ENCODE measurements at places on chromosomes 11 and 22. TPM values are rescaled to one million over a fixed set of nuclear protein-coding genes. Genes with fewer than 3 reads are reported as not detected.
A peak's percentile ranks its signal among the peaks of the same experiment; 100 is the strongest.

The ZBTB16 gene
- 0.36 TPM for total RNA-seq

The OTUB1 gene
- total RNA-seq = 77.9 TPM

- no peak for DNase-seq
- H3K4me3 ChIP-seq = no peak overlapping the region
- no peak overlapping the region for H3K27ac ChIP-seq
- no peaks in the 10 kb centered on the region for H3K27me3 ChIP-seq
- no peaks in the 10 kb centered on the region for H3K4me1 ChIP-seq
Observed at GRCh38 chr11:59997800-59998199, 19.2 kb upstream of the OOSP4B start.

GRCh38 chr11:61168800-61169199, 7.6 kb upstream of the VPS37C start:
- H3K27ac ChIP-seq = no peak overlapping the region

GRCh38 chr11:33842236-33842915, 49.5 kb downstream of the LMO2 start:
- no peak overlapping the region for H3K4me3 ChIP-seq
- peaks cover 22% of the 10 kb centered on the region for H3K27me3 ChIP-seq
- no peaks in the 10 kb centered on the region for H3K36me3 ChIP-seq

- H3K36me3 ChIP-seq = peaks cover 7% of the 10 kb centered on the region
- H3K27me3 ChIP-seq = peaks cover 12% of the 10 kb centered on the region
- peaks cover 6% of the 10 kb centered on the region for H3K4me1 ChIP-seq
- DNase-seq = no peak
- peak overlapping the region; percentile 93 for H3K4me3 ChIP-seq
- peak overlapping the region; percentile 81 for H3K27ac ChIP-seq
Observed at GRCh38 chr11:45917286-45917622, 423 bp downstream of the PEX16 start.

GRCh38 chr22:33180356-33180755, 122.2 kb upstream of the SYN3 start:
- no peaks in the 10 kb centered on the region for H3K36me3 ChIP-seq
- no peaks in the 10 kb centered on the region for H3K4me1 ChIP-seq
- no peaks in the 10 kb centered on the region for H3K27me3 ChIP-seq
- no peak overlapping the region for H3K27ac ChIP-seq
- no peak for DNase-seq

GRCh38 chr22:22207845-22208564, 36.6 kb upstream of the VPREB1 start:
- H3K27me3 ChIP-seq = peaks cover 13% of the 10 kb centered on the region
- H3K4me1 ChIP-seq = peaks cover 15% of the 10 kb centered on the region
- H3K4me3 ChIP-seq = no peak overlapping the region
- peak; percentile 32 for DNase-seq

- no peak overlapping the region for H3K27ac ChIP-seq
- no peaks in the 10 kb centered on the region for H3K36me3 ChIP-seq
- H3K4me3 ChIP-seq = no peak overlapping the region
- no peaks in the 10 kb centered on the region for H3K27me3 ChIP-seq
- no peaks in the 10 kb centered on the region for H3K4me1 ChIP-seq
- DNase-seq = no peak
Observed at GRCh38 chr11:40094954-40095353, 1364.5 kb downstream of the LRRC4C start.

DNA sequence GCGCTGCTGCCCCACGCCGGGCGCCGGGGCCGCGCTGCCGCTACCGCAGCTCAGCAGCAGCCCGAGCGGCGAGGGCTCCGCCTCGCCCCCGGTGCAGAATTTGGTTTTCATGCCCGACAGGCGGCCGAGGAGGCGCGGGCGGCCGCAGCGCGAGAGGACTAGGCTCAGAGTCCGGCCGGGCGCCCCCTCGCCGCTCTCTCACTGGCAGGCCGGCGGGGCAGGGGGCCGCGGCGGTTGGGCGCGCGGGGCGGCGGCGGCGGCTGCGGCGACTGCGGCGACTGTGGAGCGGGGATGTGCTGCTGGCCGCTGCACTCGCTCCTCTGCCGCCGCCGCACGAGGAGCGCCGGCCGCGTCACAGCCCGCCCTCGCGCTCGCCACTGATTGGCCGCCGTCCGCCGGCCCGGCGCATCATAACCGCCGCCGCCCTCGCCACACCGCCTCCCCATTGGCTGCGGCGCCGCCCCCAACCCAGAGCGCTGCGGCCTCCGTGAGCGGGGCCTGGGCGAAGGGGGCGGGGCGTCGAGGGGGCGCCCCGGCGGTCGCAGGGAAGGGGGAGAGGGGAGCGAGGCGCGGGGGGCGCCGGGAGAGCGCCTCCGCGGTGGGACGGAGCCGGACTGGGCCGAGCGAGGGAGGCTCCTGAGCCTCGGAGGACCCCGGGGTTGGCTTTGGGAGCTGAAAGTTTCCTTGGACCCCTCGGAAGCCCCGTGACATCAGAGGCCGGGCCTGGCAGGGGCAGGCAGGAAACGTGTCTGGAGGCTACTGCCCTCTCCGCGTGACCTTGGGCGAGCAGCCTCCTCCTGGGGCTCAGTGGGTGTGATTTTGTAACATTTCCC, at the start of gene CHKA:
Gene CHKA, minus strand, starts transcription at position 322 of the 833 bp plus-strand sequence. Its CDS starts 211 bp downstream, at position 111.
- peak within 1 kb of the TSS; percentile 84 for H3K4me3 ChIP-seq
- H3K27me3 ChIP-seq = no peaks in the 10 kb centered on the region
- peak; percentile 68 for DNase-seq
- peak within 1 kb of the TSS; percentile 83 for H3K27ac ChIP-seq

GRCh38 chr22:39706376-39707140, 136.0 kb downstream of the CACNA1I start:
- peak; percentile 10 for DNase-seq
- H3K36me3 ChIP-seq = no peaks in the 10 kb centered on the region
- no peak overlapping the region for H3K27ac ChIP-seq
- no peak overlapping the region for H3K4me3 ChIP-seq
- H3K4me1 ChIP-seq = no peaks in the 10 kb centered on the region
- peaks cover 17% of the 10 kb centered on the region for H3K27me3 ChIP-seq

GRCh38 chr22:37443086-37443485, 15.8 kb upstream of the ELFN2 start:
- no peaks in the 10 kb centered on the region for H3K4me1 ChIP-seq
- no peaks in the 10 kb centered on the region for H3K36me3 ChIP-seq
- H3K27me3 ChIP-seq = no peaks in the 10 kb centered on the region
- DNase-seq = no peak
- H3K4me3 ChIP-seq = no peak overlapping the region
- no peak overlapping the region for H3K27ac ChIP-seq

DNA sequence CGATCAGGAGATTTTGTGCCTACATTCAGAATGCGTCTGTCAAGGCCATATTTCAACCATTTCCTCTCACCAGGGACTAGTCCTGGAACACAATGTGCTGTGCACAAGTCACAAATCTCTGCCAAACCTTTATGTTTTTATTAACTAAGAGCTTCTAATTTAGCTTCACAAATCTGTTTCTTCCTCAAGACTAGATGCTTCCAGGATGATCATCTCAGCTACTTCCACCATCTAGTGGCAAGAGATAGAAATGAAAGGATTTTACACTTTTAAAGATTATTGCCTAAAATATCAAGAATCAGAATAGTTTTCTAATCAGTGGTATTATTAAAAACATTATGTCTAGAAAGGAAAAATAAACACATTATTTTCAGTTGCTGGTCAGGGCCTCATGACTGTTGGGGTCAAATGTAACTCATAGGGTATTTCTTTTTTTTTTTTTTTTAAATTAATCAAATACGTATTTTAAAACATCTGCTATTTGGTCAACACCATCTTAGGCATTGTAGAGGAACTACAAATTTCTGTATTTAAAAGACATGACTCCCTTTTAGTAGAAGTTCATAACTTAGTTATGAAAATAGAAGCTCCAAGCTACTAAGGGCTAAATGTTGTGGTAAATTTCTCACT, 1102.6 kb downstream of the DLG2 start:
- DNase-seq = peak; percentile 23
- no peaks in the 10 kb centered on the region for H3K4me1 ChIP-seq
- no peaks in the 10 kb centered on the region for H3K36me3 ChIP-seq
- no peak overlapping the region for H3K4me3 ChIP-seq

DNA sequence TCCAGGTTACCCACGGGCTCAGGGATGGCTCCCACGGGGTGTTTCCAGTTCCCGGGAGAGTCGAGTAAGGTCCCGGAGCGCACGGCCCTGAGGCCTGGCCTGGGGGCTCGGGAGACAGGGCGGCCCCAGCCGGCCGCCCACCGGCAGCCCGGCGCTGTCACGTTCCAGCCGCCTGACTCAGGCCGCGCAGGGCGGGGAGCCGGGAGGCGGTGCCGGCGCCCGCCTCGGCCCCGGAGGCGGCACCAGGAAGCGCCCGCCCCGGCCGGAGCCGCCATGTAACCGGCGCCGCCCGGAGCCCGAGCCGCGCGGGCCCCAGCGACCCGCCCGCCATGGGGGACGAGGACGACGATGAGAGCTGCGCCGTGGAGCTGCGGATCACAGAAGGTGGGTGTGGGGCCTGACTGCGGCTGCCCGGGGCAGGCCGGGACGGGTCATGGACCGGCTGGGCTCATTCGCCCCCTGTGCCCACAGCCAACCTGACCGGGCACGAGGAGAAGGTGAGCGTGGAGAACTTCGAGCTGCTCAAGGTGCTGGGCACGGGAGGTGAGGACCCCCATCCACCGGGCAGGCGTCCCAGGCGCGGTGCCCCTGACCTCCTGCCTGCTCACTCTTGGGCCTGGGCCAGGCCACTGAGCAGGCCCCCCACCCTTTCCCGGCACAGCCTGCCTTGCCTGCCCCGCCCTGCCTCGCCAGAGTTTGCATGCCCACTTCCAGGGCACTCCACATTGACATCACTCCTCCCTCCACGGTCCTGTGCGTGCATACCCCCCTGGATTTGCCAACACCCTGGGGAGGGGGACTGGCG, at the start of gene RPS6KA4:
Gene RPS6KA4, plus strand, starts transcription at position 256 of the 805 bp plus-strand sequence. Its CDS starts 74 bp downstream, at position 330.
- H3K4me1 ChIP-seq = peaks cover 35% of the 10 kb centered on the region
- peak within 1 kb of the TSS; percentile 76 for H3K27ac ChIP-seq
- H3K27me3 ChIP-seq = no peaks in the 10 kb centered on the region
- DNase-seq = peak; percentile 36

- H3K27ac ChIP-seq = no peak overlapping the region
- no peaks in the 10 kb centered on the region for H3K36me3 ChIP-seq
- no peaks in the 10 kb centered on the region for H3K4me1 ChIP-seq
- H3K27me3 ChIP-seq = no peaks in the 10 kb centered on the region
- H3K4me3 ChIP-seq = no peak overlapping the region
Observed at GRCh38 chr11:16554361-16554760, 184.1 kb upstream of the C11orf58 start.

GRCh38 chr11:99069856-99070444, 49.2 kb downstream of the CNTN5 start:
- no peaks in the 10 kb centered on the region for H3K36me3 ChIP-seq
- no peak overlapping the region for H3K27ac ChIP-seq
- H3K27me3 ChIP-seq = no peaks in the 10 kb centered on the region
- H3K4me3 ChIP-seq = peak overlapping the region; percentile 62
- no peak for DNase-seq
- no peaks in the 10 kb centered on the region for H3K4me1 ChIP-seq

DNA sequence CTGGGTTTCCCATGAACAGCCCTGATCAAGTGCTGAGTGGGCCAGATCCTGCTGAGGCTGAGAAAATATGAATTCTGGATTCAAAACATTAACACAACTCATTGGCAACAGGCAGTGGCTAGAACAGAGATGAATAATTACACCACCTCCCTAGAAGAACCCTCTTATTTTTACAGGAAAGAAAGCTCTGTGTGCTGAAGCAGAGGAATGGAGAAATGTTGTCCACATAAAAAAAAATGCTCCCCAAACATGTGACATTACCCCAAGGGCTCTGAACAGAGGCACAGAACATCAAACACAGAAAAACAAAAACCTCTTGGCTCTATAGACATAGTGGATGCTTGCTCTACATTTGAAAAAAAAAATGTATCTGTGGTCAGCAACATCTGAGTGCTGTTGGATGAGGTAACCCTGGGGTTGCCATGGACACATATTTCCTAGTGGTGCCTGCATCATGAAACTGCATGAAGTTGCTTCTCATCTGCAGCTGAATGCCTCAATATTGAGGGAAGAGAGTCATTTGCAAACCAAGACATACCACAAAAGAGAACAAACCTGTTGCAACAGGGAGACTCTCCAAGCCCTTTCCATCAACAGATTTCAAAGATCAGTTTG, 98.8 kb downstream of the SNX19 start:
- peak; percentile 73 for DNase-seq
- no peaks in the 10 kb centered on the region for H3K27me3 ChIP-seq
- no peaks in the 10 kb centered on the region for H3K36me3 ChIP-seq
- no peak overlapping the region for H3K4me3 ChIP-seq

DNA sequence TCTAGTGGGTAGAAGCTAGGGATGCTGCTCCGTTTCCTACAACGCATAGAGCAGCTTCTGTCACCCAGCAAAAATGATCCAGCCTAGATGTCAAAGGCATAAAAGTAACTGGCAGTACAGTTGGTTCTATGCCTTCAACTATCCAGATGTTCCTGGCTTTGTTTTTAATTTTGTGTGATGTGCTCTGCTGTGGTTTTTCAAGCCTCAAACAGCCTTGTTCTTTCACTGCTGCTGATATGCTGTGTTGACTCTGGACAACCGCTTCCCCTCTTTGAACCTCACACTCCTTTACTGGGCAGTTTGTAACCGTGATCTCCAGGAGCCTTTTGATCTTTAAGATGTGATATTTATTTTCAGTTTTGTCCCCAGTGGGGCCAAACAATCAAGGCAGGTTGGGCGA, 116.4 kb downstream of the SEZ6L start:
- no peaks in the 10 kb centered on the region for H3K27me3 ChIP-seq
- H3K27ac ChIP-seq = no peak overlapping the region
- no peak overlapping the region for H3K4me3 ChIP-seq
- no peak for DNase-seq
- H3K4me1 ChIP-seq = no peaks in the 10 kb centered on the region
